ENCODE measurements at places on chromosomes 4 and X. TPM values are rescaled to one million over a fixed set of nuclear protein-coding genes. Genes with fewer than 3 reads are reported as not detected.

WAS gene
- total RNA-seq = 67.4 TPM

PCSK1N gene
- total RNA-seq = 3.5 TPM

PPP2R2C gene
- total RNA-seq = not detected

DCHS2 gene
- total RNA-seq = 0.16 TPM

SULT1B1 gene
- 10.2 TPM for total RNA-seq

GASK1B gene
- 0.28 TPM for total RNA-seq

RAB33B gene
- total RNA-seq = 23.3 TPM

PLP1 gene
- total RNA-seq = not detected

HPRT1 gene
- 15.5 TPM for total RNA-seq

CRLF2 gene
- total RNA-seq = 0.42 TPM

MSANTD1 gene
- total RNA-seq = 0.67 TPM

- H3K27me3 ChIP-seq = no peaks in the 10 kb centered on the region
- H3K4me1 ChIP-seq = no peaks in the 10 kb centered on the region
- H3K4me3 ChIP-seq = no peak overlapping the region
Observed at GRCh38 chrX:129316461-129316860, 206.8 kb downstream of the SMARCA1 start.

- H3K4me3 ChIP-seq = no peak overlapping the region
- DNase-seq = no peak
- H3K27ac ChIP-seq = no peak overlapping the region
- H3K27me3 ChIP-seq = no peaks in the 10 kb centered on the region
- no peaks in the 10 kb centered on the region for H3K36me3 ChIP-seq
Observed at GRCh38 chrX:122244080-122244479, 940.0 kb upstream of the GRIA3 start.

GRCh38 chr4:38572793-38573192 lies 91.2 kb upstream of the KLF3 start:
- H3K4me1 ChIP-seq = no peaks in the 10 kb centered on the region
- no peaks in the 10 kb centered on the region for H3K27me3 ChIP-seq
- no peaks in the 10 kb centered on the region for H3K36me3 ChIP-seq
- DNase-seq = no peak

- no peak overlapping the region for H3K27ac ChIP-seq
- no peak overlapping the region for H3K4me3 ChIP-seq
- H3K36me3 ChIP-seq = peaks cover 37% of the 10 kb centered on the region
- no peak for DNase-seq
- no peaks in the 10 kb centered on the region for H3K27me3 ChIP-seq
- H3K4me1 ChIP-seq = no peaks in the 10 kb centered on the region
Observed at GRCh38 chr4:37641886-37642849, 44.0 kb downstream of the RELL1 start.

GRCh38 chr4:108804648-108805273 lies 41.9 kb upstream of the ETNPPL start:
- H3K4me1 ChIP-seq = no peaks in the 10 kb centered on the region
- H3K27me3 ChIP-seq = no peaks in the 10 kb centered on the region
- H3K4me3 ChIP-seq = no peak overlapping the region
- H3K36me3 ChIP-seq = no peaks in the 10 kb centered on the region

DNA sequence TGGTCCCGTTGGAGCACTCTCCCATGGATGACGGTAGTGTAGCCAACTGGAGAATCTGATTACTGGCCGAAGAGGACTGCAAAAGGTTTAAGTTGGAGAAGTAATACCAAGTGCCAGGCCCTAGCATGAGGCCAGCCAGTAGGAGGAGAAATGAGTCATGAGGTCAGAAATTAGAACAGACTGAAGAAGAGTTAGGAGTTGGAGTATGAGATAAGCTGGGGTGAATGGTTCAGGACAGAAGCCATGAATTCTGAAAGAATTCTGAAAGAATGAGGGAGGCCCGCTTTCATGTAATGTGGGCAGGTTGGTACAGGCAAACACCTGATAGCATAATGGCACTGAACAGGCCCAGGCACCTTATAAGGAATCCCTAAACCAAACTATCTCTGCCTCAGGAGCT lies 18.4 kb upstream of the STK26 start:
- no peak overlapping the region for H3K27ac ChIP-seq
- DNase-seq = no peak
- no peak overlapping the region for H3K4me3 ChIP-seq
- no peaks in the 10 kb centered on the region for H3K4me1 ChIP-seq

DNA sequence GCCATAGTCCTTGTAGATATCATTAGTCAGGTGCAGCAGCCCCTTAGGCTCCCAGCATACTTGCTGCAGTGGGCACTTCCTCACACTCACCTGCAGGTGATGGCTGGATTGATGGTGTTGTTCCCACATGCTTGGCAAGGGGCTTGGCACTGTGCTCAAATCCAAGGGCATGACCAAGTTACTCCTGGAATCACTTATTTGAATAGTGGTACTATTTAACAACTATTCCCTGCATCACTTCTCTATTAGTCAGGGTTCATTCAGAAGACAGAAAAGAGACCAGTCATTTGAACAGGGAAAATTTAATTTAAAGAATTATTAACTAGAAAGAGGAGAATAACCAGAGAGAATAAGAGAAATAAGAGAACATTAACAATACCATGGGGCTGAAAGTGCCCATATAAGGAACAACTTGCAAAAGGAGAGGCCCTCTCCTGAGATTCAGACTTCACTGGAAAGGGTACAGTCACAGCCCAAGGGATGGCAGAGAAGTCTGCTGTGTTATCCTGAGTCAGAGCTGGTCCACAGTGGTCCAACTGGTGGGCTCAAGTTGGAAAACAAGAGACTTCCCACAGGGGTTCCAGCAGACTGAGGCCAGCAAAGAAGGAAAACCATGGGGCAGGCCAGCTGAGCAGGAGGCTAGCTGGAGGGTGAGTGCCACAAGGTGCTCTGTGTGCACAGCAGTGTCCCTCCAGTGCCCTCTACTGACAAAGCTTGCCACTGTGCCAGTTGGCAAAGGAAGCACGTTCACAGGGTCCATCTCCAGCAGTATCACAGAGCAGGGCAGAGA lies 9.8 kb downstream of the SPP1 start:
- H3K4me1 ChIP-seq = no peaks in the 10 kb centered on the region
- DNase-seq = peak; percentile 45
- peaks cover 4% of the 10 kb centered on the region for H3K27me3 ChIP-seq
- H3K27ac ChIP-seq = no peak overlapping the region
- H3K36me3 ChIP-seq = no peaks in the 10 kb centered on the region

DNA sequence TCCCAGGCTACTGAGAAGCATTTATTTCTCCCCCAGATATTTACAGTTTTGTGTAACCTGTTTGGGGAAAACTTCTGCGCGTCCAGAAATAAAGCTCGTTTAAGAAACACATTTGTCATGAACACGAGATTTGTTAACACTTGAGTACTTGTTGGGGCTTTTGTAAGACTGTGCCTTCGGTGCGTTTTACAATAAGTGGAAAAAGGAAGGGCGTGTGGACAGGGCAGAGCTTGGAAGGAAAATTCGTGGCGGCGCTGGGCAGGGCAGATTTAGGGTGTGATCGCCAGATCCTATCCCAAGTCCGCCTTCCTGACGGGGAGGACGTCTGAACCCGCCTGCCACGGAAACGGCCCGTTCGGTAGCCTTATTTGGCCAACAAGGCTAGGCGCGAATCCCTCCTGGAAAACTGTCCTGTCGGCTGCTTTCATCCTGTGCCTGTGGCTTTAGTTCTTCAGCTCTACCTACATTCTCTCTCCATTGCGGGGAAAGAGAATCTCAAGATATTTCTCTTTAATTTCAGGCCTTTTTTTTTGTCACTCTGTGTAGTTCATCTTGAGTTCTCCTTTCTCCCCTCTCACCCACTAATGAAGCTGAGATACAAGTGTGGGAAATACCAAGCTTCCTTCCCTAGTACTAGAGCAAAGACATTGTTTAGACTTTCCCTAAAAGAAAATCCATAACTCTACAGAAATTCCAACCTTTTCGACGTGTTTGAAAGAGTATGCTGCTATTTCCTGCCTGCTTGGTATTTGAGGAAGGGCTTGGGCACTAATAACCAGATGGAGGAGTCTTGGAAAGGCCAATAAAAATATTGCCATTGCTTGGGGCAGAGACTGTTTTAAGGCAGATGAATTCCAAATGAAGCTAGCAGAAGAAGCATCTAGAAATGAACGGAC lies 982 bp downstream of the PDLIM5 start:
- H3K4me3 ChIP-seq = peak overlapping the region; percentile 81
- no peak for DNase-seq
- peaks cover 4% of the 10 kb centered on the region for H3K27me3 ChIP-seq
- no peaks in the 10 kb centered on the region for H3K36me3 ChIP-seq
- H3K27ac ChIP-seq = no peak overlapping the region
